Uterus (tissue), 4 donors: ENCODE measurements at places on chromosomes 16 and 17. TPM values are rescaled to one million over a fixed set of nuclear protein-coding genes. Genes with fewer than 3 reads are reported as not detected.

GRCh38 chr16:71460941-71461340 lies 1.1 kb downstream of the ZNF23 start:
- DNase-seq: no peak

GRCh38 chr17:68346448-68346847 lies 55.2 kb downstream of the ARSG start:
- DNase-seq: no peak

DNA sequence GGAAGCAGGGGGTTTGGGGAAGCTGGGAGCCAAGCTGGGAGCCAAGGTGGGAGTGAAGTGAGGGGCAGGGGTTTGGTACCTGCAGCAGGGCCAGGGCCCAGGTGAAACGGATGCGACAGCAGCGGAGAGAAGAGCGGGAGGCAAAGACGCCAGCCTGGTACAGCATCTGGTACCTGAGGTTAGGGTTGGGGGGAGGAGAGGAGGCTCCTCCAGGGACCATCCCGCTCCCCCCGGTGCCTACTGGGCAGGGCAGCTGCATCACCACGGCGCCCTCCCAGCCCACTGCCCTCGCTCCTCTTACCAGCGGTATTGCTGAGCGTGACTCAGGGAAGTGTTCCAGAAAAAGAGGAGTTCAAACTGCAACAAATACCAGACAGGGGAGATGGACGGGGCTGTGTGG lies 9.8 kb downstream of the CLN3 start:
- DNase-seq: no peak

DNA sequence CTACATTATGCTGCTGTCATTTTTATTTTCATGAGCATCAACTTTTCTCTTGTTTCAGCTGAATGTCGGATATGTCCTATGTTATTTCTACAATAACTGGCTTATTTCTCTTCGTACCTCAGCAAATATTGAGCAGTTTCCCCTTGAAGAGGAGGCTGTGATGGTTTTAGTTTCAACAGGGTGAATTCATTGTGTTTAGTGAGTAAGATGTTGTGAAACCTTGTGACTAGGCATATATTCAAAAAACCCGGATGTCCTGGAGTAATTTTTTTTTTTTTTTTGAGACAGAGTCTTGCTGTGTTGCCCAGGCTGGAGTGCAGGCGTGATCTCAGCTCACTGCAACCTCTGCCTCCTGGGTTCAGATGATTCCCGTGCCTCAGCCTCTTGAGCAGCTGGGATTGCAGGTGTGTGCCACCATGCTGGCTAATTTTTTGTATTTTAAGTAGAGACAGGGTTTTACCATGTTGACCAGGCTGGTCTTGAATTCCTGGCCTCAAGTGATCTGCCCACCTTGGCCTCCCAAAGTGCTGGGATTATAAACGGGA lies 11.1 kb downstream of the CPD start:
- DNase-seq: no peak

The PRKCB gene
- 1.8 TPM for total RNA-seq

- DNase-seq: no peak
Observed at GRCh38 chr17:83125515-83126274, 46.3 kb downstream of the METRNL start.

The NPIPA8 gene
- total RNA-seq: 5.1 TPM

- no peak for DNase-seq
Observed at GRCh38 chr17:3935825-3936355, 19.6 kb upstream of the P2RX1 start.

- no peak for DNase-seq
Observed at GRCh38 chr16:60346256-60346655, 1612.1 kb upstream of the GOT2 start.

DNA sequence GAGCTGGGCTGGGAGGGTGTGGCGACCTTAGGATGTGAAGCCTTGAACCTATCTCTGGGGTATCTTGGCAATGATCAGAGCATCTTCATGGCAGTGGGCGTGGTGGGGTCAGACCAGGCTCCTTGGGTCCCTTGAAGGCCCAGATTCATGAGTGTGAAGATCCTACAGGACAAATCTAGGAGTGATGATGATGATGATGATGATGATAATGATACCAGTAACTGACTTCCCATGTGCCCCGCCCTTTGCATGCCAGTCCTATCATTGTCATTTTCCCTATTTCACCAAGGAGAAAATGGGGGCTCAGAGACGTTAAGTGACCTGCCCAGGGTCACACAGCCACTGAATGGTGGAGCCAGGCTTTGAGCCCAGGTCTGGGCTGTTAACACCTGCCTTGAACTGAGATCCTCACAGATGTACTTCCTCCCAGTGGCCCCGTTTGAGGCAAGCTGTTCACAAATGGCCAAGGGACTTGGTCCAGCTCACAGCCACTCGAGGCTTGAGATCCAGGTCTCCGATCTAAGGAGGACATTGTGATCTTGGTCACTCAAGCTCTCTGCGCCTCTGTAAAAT lies 13.4 kb downstream of the SLC12A3 start:
- DNase-seq: no peak

The RHBDL3 gene
- total RNA-seq: 0.29 TPM

The CACNG3 gene
- not detected for total RNA-seq

The CCL4L2 gene
- total RNA-seq: 6.7 TPM

DNA sequence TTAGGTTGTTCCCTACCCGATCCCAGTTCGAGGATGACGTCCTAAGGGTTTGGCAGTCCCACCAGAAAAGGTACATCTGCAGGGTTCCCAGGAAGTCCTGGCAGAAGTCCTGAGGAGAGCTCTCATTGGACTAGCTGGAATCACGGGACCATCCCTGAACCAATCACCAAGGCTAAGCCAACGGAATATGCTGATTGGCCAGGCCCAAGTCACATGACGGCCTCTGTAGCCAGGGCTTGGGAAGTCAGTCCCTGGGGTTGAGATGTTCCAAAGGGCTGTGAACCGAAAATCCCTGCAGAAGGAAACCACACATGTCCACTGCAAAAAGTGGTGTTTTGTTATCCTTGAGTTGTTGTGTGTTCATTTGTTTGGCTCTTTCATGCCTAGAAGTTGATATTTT lies 68.2 kb upstream of the ZNF423 start:
- no peak for DNase-seq

- no peak for DNase-seq
Observed at GRCh38 chr16:13797718-13798117, 122.2 kb upstream of the ERCC4 start.

The NPIPB9 gene
- total RNA-seq: 9.8 TPM

GRCh38 chr16:78669994-78670393 lies 570.5 kb downstream of the WWOX start:
- DNase-seq: peak; percentile 61

DNA sequence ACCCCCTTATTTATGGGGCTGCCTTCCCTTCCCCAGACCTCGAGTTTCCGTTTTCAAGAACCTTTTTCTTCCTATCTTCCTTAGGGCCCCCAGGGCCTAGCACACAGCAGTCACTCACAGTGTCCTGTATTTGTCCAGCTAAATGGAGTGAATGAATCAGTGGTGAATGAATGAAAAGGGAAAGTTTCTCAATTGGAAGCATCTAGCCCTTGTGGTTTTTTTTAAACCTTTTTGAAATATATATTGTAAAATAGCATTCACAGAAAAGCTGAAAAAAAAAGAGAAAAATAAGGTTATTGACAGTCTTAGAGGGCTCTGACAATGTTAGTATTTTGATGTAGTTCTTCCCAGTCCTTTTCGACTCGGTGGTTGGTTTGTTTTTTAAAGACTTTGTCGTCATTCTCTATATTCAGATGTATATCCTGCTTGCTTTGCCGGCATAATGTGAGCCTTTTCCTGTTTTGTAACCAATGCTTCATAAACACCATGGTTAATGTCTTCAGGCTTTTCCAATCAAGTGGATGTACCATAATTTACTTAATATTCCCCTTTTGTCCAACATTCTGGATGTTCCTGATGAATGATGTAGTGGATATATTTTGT lies 45.3 kb downstream of the RAI1 start:
- DNase-seq: no peak

- DNase-seq: peak; percentile 77
Observed at GRCh38 chr17:40322358-40323315, 13.7 kb downstream of the RARA start.

The WIPF2 gene
- total RNA-seq: 34.3 TPM

- no peak for DNase-seq
Observed at GRCh38 chr17:68705714-68706076, 104.5 kb upstream of the FAM20A start.

GRCh38 chr17:70621566-70621965 lies 452.2 kb downstream of the KCNJ2 start:
- no peak for DNase-seq

GRCh38 chr17:142876-143784 lies 5.8 kb downstream of the SCGB1C2 start:
- DNase-seq: no peak

The SLC9A5 gene
- not detected for total RNA-seq

GRCh38 chr16:50457979-50458491 lies 89.2 kb upstream of the BRD7 start:
- DNase-seq: no peak

DNA sequence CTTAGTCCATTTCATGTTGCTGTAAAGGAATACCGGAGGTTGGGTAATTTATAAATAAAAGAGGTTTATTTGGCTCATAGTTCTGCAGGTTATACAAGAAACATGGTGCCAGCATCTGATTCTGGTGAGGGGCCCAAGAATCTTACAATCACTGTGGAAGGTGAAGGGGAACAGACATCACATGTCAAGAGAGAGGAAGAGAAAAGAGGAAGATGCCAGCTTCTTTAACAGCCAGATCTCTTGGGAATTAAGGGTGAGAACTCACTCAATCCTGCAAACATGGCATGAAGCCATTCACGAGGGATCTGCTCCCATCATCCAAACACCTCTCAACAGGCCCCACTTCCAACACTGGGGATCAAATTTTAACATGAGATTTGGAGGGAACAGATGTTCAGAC lies 49.5 kb downstream of the BMERB1 start:
- DNase-seq: no peak

- no peak for DNase-seq
Observed at GRCh38 chr17:57498443-57498842, 242.1 kb downstream of the MSI2 start.

DNA sequence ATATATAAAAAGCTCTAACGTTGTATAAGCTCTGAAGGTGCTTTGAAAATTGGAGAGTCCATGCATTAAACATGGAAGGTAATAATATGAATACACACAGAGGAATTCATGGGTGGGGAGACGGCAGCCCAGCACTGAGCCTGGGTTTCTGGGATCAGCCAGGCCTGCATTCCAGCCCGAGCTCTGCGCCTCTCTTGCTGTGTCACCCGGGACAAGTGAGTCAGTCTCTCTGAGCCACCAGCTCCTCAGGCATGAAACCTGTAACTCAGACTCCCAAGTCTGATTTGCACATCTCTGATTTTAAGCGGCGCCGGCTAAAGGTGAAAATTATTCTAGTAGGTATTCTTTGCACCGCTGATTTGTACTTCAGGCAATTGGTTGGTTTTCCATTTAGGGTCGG lies 238.8 kb downstream of the MRTFB start:
- no peak for DNase-seq

DNA sequence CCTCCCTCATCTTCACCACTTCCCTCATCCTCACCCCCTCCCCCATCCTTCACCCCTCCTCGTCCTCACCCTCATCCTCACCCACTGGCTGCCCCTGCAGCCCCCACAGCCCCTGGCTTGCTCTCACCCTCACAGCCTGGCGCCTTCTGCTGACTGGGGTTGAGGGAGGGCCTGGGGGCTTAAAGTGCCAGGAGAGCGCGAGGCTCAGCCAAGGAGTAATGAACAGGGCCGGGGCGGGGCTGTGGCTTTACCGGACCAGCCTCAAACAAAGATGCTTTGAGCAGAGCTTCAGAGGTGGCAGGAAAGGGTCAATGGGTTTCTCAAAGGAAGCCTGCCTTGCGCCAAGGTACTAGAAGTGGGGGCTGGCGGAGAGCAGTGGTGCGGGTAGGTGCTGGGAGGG lies at the start of gene PRSS33:
PRSS33 (minus strand) TSS at position 155 of the 400 bp plus-strand sequence. CDS start 1,013 bp downstream, outside the sequence.
- no peak for DNase-seq

DNA sequence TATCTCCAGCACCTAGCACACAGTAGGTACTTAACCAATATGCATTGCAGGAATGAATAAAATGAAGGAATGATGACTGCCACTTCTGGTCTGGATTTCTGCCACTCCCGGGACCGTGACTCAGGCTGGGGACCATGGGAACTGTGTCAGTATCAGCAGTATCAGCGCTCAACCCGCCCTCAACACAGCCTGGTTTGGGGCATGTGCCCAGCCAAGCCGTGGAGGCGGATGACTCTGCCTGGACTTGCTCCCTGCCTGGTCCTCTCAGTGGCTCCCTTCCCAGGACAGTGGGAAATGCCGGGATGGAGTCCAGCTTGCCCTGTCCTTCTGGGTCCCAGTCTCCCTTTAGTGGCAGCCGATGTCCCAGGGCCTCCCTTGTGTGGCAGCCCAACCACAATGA lies 55.1 kb downstream of the SRCIN1 start:
- no peak for DNase-seq

DNA sequence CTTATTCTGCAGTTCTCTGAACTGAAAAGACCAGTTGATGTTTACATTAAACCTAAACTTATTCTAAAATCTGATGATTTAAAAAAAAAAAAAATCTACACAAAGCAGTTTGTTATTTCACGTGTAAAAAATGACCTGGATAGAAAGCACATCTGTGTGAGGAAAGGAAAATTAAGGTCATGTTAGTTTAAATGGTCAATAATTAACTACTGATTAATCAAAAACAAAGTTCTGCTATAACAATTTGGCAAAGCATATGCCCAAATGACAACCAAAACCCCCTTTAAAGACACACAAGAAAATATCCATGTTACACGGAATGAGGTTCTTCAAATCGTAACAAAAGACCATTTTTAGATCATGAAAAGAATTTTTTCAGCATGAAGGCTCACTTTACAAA lies 30.4 kb downstream of the CACNG1 start:
- DNase-seq: no peak

DNA sequence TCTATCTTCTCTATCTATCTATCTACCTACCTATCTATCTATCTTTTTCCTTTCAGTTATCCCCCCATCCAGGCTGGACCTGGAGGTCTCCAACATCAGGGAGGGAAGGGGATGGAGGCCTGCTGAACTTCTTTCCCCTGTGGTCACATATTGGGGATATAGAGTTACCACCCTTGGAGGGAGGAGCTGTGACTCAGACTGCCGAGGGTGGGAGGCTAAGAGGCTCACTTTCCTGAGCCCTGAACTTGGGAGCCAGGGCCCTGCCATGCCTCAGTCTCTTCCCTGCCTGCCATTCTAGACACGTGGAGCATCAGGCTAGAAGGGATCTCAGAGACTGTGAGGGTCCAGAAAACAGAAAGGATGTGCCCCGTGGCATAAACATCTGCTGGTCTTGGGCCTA lies 8.4 kb downstream of the LRRC3C start:
- DNase-seq: no peak

- DNase-seq: no peak
Observed at GRCh38 chr16:84329016-84329415, 34.3 kb downstream of the WFDC1 start.

DNA sequence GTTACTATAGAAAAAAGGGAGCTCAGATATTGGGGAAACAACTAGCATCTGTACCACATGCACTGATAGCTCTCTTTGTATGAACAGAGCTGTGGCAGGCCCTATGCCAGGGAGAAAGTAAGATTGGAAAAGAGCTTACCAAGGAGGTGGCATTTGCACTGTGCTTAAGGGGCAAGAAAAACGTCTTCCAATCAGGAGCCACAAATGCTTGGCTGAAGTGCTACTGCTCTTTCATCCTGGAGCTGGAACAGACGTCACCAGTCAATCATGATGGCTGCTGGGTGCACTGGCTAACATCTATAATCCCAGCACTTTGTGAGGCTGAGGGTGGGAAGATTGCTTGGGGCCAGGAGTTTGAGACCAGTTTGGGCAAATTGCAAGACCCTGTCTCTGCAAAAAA lies 218.5 kb downstream of the SEC14L1 start:
- no peak for DNase-seq

The FOXK2 gene
- 15.9 TPM for total RNA-seq

- DNase-seq: no peak
Observed at GRCh38 chr16:14600164-14600563, 29.9 kb downstream of the PARN start.

- DNase-seq: no peak
Observed at GRCh38 chr16:89670496-89671431, 13.1 kb downstream of the SPATA33 start.
